ENCODE measurements at places on chromosomes 4 and X. TPM values are rescaled to one million over a fixed set of nuclear protein-coding genes. Genes with fewer than 3 reads are reported as not detected.
A peak's percentile ranks its signal among the peaks of the same experiment; 100 is the strongest.

DNA sequence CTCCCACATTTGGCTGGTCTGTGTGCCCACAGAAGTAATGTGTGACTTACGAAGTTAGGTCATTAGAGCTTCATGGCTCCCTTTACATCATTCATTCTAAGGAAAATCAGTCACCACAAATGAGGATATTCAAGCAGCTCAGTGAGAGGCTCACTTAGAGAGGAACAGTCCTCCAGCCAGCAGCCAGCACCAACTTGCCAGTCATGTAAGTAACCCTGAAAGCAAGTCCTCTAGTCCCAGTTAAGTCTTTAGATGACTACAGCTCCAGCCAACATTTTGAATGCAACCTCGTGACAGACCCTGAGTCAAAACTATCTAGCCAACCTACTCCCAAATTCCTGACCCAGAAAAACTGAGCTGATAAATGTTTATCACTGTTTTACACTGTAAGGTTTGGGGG is 71.3 kb downstream of the LRBA start:
- DNase-seq = no peak

DNA sequence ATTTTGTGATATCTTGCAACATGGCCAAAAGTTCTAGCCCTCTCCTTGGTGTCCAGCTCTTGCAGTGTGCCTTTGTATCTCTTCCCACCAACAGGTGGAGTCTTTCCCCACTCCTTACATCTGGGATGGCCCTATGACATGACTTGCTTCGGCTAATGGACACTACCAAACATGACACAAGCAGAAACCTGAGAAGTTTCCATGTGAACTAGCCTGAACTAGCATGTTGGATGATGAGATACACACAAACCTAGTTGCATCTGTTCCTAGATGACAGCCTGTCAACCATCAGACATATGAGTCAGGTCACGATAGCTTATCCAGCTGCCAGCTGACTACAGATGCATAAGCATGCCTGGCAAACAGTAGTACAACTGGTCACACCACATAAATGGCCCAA is 207.5 kb upstream of the FTHL17 start:
- peak; percentile 26 for DNase-seq

DNA sequence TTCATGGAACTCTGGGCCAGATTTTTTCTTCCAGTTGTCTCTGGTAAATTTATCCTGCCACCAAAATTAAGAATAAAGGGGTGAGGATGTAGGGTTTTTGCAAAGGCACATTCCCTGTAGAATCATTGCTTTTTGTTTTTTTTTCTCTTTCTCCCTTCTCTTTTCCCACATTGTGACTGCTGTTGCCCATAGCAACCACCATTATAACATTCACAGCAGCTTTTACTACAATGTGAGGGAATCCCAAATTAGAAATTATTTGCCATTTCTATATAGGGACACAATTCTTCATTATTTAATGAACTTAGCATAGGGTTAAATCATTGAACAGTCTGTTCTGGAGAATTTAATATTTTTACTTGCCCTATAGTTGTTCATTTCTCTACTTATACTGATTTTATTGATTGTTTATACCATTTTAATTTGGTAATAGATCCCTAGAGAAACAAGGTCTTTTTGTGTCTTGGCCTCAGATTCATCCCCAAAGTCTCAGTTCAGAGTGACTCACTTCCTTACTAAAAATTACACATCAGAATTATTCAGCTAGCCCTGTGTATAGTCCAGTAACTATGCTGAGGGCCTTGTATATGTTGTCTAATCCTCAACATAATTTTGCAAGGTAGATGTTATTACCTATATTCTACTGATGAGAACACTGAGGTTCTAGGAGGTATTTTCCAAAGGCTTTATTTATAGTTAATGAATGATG is 80.8 kb upstream of the ANK2 start:
- peak; percentile 5 for DNase-seq

- DNase-seq = no peak
Observed at GRCh38 chr4:151316645-151317044, 8.8 kb downstream of the SH3D19 start.

DNA sequence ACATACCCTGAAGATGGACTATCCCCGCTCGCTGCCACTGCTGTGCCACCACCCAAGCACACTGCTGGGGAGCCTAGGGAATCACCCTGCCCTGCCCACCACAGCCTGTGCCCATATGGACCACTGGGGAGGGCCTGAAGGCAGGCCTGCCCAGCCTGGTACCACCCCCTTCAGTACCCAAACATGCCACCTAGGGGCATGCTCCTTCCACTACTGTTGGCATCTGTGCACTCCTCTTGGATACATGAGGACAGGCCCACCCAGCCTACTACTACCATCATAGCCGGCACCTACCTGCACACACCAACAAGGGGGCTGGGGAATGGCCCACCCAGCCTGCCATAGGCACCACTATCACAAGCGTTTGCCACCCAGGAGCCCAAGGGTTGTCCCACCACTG is 30.1 kb upstream of the PRDX4 start:
- no peak for DNase-seq

DNA sequence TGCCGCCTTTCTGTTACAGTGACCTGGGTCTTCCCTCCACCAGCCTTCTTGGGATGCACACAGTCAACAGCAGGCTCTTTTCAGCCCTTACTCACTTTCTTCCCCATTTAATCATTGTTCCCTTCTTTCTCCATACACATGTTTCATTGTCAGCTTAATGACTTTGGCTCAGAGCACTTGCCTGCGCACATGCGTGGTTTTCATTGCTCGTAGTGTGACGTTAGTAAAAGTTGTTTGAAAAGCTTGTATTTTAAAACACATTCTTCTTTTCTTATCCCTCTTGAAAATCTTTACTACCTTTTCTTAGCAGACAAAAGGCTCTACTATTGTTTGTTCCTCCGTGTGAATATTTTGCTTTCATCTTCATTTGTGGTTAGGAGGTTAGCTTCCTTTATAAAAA is 19.7 kb upstream of the SCOC start:
- DNase-seq = no peak

RIBC1 gene
- total RNA-seq = 0.36 TPM

ERCC6L gene
- total RNA-seq = 5.4 TPM

FMR1 gene
- total RNA-seq = 18.6 TPM

RAB33A gene
- total RNA-seq = 1.6 TPM

KLKB1 gene
- under 0.01 TPM for total RNA-seq

PCSK1N gene
- not detected for total RNA-seq

POU4F2 gene
- not detected for total RNA-seq

DMRTC1B gene
- total RNA-seq = not detected
